Mammary microvascular endothelial cell (primary cell): ENCODE measurements at places on chromosomes 5 and 9. TPM values are rescaled to one million over a fixed set of nuclear protein-coding genes. Genes with fewer than 3 reads are reported as not detected.

Gene BTNL8
- total RNA-seq = not detected in 2 replicates

Gene MYOT
- not detected in 2 replicates for total RNA-seq

Gene DRD1
- total RNA-seq = not detected in 2 replicates

Gene PSAT1
- 37.7 and 42.6 TPM in 2 replicates for total RNA-seq

Gene EIF4E1B
- not detected in 2 replicates for total RNA-seq
